ENCODE measurements at places on chromosomes 12 and 14.

DNA sequence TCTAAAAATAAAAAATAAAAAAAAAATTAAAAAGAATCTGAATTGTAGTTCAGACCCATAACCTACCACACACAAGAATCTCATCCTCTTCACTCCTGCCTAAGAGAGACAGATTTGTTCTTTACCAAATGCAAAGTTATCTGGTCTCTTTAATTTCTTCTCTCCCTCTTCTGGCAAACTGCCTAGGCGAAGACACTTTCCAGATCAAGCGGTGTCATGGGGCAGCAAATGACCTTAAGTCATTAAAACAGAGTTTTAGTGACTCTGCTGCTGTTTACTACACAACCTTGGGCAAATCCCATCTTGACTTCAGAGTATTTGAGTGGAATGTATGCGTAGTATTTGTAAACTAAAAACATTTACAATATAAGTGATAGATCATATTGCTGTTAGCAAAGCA, 60.9 kb upstream of the NID2 start:
- no peak for DNase-seq

GRCh38 chr12:110073049-110073831, 24.9 kb upstream of the C12orf76 start:
- no peak for DNase-seq

GRCh38 chr14:69615496-69616407, 4.4 kb downstream of the SUSD6 start:
- no peak for DNase-seq

DNA sequence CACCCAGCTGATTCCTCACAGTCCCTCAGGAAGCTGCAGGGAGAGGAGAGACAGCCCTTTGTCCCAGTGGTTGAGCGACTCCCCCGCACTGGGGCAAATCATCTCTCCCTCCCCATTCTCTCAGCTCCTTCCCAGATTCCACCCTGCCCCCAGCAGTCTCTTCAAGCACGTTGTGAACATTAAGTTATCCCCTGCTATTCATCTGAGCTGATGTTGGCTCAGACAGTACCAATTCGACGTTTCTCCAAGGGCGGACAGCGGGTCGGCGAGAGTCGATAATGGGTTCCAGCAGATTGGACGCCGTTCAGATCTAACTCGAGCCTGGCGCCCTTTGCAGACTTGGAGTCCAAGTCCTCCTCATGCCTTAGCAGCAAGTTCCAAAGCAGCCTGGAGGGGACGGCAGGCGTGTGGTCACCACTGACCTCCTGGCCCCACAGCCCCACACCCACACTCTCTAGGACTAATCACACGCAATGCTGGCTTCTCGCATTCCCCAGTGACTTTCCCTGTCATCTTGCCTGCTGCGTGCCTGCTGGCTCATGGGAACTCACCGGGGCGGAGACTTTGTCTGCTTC, 245.9 kb downstream of the CHST11 start:
- no peak for DNase-seq
